ENCODE measurements at places on chromosomes 5 and 9. TPM values are rescaled to one million over a fixed set of nuclear protein-coding genes. Genes with fewer than 3 reads are reported as not detected.

GRCh38 chr9:35490155-35490909 is 421 bp downstream of the RUSC2 start:
- no peak for DNase-seq

DNA sequence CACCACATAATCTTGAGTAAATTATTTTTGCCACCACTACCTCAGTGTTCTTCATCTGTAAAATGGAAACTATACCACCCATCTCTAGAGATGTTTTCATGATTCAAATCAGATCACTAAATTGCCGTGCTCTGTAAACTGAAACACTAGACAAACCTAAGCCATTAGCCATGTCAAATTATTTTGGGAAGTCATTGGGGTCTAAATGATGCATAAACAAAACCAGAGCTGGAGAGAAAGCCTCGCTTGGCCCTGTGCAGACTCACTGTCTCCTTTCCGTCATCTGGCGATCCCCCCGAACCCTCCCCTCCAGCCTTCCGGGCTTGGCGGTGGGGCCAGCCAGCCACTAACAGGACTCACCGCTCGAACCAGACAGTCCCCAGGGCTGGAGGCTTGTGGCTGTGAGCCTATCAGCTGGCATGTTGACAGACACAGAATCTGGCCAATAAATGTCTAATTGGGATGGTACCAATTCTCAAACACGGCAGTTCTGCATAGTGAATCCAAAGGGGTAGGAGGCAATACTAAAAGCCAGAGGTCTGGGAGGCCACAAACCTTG is 256.5 kb downstream of the SEC61B start:
- DNase-seq, result no peak

Gene POC5
- 6.4 TPM for total RNA-seq

DNA sequence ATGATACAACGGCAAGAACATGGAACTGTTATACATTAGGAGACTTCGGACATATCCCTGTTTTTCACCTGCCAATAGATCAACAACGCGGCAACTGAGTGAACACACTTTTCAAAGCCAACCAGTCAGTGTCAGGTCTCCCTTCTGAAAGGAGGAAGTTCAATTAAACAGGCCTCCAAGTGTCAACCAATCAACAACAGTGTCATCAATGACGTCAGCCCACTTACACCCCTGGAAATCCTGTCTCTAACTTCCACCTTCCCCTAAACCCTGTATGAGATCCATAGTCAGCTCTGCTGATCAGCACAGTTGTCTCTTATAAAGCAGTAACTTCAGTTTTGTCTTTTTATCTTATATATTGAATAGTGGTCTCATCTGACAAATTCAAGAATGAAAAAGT is 36.6 kb downstream of the DMRT3 start:
- no peak for DNase-seq

Gene DROSHA
- total RNA-seq, result 43.9 TPM

- DNase-seq, result no peak
These were observed 12.3 kb upstream of the SUSD1 start for GRCh38 chr9:112187404-112187803.

GRCh38 chr5:122756264-122756911 is 18.5 kb upstream of the SNX2 start:
- no peak for DNase-seq

Gene TMEM252
- total RNA-seq, result 0.26 TPM

- DNase-seq, result no peak
These were observed 106.0 kb downstream of the ADRB2 start for GRCh38 chr5:148932355-148932935.

- no peak for DNase-seq
These were observed 131.4 kb upstream of the MAN2A1 start for GRCh38 chr5:109558364-109558763.

Gene ANKRD18A
- 1.9 TPM for total RNA-seq

Gene ARID3C
- not detected for total RNA-seq

GRCh38 chr9:129909851-129910250 is 74.6 kb downstream of the USP20 start:
- no peak for DNase-seq

Gene HAVCR2
- total RNA-seq, result not detected

DNA sequence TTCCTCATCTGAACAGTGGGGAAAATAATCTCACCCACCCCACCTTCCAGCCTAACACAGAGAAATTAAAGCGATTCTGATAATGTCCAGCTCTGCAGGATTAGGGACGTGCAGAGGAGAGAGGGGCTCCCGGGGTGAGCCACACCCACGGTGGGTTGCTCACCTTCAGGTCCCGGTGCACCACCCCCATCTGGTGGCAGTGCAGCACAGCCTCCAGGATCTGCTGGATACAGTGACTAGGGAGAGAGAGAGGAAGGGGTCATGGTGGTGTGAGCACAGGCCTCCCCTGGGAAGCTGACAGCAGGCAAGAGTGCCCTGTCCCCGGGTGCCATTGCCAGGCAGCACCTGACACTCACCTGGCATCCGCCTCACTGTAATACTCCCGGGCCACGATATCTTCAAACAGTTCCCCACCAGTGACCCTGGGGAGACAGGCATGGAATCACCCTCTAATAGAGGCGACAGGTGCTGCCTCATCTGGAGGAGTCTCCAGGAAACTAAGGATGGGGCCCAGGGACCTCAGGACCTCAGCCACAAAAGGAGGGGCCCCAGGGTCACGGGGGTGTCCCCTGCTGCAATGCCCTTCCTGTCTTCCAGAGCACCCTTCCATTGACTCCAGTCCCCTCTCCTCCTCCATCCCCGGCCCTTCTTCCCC is 33.0 kb downstream of the CAMK2A start:
- no peak for DNase-seq

DNA sequence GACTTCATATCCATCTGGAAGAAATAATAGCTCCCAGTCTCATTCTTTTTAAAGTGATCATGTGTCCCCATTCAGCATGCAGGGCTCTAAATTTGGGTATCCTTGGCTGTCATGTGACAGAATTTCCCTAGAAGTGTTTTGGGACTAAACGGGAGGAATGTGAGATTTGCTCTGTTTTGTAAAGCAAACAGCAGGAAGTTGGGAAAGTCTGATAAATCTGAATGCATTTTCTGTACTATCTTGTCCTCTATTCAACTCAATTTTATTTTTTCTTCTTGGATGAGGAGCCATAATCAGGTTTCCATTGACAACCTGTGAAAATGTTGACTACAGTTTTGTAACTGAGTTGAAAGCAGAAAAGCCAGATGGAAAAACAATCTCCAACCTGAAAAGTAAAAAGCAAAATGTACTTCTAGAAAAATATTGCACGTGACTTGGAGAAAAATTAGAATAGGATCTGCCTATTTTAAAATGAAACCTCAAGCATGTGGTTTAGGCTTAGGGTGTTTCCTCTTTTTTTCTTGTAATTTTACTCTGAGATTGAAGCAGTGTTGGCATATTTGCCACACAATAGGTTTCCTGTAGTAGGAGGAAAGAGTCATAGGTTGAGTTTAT is 76.2 kb upstream of the IL6ST start:
- no peak for DNase-seq

DNA sequence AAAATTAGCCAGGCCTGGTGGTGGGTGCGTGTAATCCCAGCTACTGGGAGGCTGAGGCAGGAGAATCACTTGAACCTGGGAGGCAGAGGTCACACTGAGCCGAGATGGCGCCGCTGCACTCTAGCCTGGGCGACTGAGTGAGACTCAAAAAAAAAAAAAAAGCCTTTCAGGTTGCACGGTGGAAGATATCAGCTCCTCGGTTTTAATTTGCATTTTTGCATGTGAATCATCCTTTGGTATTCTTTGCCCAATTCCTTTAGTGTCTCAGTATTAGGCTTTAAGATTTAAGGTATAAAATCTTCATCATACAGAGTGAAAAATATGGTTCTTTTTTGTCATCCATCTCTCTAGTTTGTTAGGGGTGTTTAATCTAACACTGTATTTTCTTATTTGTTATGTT is 173.6 kb upstream of the S1PR3 start:
- no peak for DNase-seq

GRCh38 chr5:132274050-132274792 is 16.7 kb downstream of the PDLIM4 start:
- DNase-seq, result no peak

DNA sequence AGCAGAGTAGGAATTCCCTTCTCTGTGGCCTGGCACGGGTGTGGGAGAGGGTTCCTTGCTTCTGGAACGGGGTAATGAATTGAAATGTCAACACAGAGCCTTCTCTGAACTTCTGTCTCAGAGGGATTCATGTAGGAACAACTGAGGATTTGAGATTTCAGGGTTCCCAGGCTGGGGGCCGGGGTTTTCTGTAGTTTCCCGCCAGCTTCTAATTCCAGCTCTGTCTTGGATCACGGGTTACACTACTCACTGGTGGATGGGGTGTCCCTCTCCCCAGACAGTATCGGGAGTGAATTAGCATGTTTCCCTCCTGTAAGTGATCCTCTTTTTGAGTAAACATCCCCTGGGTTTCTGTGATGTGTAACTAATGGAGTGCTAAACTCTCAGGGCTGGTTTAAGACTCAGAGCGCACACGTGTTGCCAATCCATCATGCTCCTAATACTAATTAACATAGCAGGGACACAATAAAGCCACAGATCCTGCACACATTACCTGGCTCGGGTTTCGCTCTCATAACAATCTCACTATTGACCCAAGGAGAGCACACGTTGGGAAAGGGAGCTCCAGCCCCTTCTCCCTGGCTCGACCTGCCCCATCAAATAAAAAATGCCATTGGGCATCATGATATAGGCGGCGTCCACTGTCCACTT is 18.1 kb upstream of the DMRT2 start:
- no peak for DNase-seq

DNA sequence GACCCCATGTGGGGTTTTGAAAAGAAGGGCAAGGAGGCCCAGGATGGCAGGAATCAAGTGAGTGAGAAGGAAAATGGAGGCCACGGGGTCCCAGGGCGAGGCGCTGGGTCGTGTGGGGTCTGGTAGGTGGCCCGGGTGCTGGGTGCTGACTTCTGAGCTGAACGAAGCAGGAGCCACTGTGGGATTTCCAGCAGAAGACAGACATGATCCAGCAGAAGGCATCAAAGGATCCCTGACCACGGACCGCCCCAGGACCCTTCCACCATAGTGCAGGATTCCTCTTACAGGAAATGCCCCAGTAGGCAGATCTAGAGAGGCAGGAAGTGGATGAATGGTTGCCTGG is 106.7 kb downstream of the ADAMTS2 start:
- DNase-seq, result no peak

Gene ANKRD34B
- total RNA-seq, result not detected

- no peak for DNase-seq
These were observed 7.4 kb downstream of the ADAM19 start for GRCh38 chr5:157568222-157568621.

GRCh38 chr5:110371011-110371724 is 355.3 kb downstream of the TMEM232 start:
- DNase-seq, result no peak

DNA sequence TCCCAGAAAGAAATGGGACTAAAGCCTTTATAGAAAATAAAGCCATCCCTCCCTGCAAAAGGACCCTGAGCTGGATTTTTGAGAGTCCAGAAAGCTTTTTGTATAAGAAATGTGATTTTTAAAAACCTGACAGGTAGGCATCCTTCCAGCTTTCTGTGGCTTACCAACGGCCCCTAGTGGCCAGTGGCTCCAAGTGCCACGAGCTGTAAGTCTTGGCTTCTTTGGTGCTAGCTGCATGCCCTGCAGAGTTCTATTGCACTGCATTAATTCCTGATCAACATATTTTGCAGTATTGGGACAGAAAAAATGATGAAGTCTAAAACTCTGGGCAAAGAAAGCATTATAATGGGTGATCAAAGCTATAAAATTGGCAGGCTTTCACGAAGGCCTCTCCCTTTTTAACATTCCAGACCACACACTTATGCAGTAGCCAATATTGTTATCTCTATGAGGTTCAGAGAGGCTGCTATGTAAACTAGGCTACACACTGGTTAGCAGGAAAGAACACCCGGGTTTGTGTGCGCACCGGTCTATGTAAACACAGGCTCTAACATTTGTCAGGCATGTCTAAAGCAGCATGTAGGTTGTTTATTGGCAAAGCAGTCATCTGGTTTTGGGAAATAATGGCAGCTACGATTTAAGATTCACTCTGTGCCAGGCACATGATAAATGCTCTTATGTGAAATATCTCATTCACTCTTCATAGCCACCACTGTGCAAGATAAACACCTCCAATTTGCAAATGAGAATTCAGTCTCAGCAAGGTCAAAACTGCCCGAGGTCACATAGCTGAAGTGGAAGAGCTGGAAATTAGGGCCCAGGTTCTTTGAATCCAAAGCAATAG is 55.2 kb downstream of the NMUR2 start:
- peak; percentile 69 for DNase-seq

Gene OR1Q1
- total RNA-seq, result not detected

All from HT-29 (cell line).